CD8-positive, alpha-beta T cell (primary cell): ENCODE measurements at places on chromosomes 3 and 15.

- DNase-seq = no peak
Observed at GRCh38 chr3:46848271-46849044, 14.8 kb downstream of the MYL3 start.

DNA sequence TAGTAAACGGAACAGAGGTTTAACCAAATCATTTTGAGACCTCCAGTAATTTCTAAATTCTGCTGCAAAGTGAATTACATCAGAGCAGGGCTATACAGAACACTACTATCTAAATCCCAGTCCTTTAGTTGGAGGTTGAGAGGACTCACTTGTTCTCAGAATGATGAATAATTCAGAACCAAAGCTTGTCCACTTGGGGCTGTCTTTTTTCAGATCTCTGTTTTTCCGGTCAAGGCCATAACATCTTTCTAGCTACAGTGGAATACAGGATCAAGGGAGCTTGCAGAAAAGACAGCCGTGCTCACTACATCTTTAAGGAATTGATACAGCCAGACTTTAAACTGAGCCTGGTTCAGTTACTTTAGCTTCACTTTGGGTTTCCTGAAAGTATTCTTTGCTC, 194.5 kb downstream of the EFHB start:
- no peak for DNase-seq

DNA sequence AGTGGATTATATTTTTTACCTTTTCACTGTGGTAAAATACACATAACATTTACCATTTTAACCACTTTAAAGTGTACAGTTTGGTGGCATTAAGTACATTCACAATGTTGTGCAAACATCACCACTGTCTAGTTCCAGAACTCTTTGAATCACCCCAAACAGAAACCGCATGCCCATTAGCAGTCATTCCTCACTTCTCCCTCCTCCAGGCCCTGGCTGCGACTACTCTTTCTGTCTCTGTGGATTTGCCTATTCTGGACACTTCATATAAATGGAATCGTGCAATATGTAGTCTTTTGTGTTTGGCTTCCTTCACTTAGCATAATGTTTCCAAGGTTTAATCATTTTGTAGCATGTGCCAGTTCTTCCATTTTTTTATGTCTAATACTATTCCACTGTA, 409.8 kb downstream of the NTRK3 start:
- no peak for DNase-seq

DNA sequence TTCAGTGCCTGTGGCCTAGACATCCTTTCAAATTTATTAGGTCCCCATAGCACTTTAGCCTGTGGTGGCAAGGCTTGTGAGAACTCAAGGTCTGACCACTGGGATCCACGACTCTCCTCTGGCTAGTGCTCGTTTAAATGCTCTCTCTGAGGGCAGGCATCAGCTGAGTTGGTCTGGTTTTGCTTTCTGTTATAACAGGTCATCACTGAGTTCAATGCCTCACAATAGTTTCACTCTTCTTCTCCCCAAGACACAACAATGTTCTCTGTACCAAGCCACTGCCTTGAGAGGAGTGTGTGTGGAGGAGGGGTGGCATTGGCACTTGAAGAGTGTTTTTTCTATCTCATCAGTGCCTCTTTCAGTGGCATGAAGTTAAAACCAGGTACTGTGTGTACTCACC, 7.6 kb downstream of the OR5K4 start:
- DNase-seq = no peak

DNA sequence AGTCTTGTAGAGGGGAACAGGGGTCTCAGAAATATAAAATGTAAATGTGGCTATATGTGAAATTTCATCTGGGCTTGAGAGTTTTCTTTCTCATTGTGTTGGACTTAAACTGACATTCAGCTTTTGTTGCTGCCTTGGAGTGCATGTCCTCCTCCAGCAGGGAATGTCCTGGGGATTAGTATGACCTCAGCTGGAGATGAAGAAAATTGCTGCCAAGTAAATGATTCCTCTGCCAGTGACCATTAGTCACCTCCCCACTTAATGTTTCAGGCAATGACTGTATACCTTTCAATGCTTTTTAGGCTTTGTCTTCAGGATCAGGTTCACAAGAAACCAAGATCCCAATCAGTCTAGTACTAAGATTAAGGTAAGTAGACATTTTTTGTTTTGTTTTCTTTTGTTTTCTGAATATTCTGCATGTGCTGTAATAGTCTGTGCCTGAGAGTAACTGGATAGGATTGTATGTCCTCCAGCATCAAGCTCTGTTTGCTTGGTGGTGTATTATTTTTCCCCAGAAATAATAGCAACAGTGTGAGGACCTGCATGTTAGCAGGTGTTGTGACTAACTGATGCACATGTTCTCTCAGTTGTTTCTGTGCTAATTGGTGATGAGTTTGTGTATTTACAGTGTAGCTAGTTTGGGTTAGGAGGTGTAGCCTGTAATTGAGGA, 18.1 kb upstream of the SLC22A13 start:
- no peak for DNase-seq

- DNase-seq = no peak
Observed at GRCh38 chr3:18649666-18650363, 224.7 kb upstream of the SATB1 start.

DNA sequence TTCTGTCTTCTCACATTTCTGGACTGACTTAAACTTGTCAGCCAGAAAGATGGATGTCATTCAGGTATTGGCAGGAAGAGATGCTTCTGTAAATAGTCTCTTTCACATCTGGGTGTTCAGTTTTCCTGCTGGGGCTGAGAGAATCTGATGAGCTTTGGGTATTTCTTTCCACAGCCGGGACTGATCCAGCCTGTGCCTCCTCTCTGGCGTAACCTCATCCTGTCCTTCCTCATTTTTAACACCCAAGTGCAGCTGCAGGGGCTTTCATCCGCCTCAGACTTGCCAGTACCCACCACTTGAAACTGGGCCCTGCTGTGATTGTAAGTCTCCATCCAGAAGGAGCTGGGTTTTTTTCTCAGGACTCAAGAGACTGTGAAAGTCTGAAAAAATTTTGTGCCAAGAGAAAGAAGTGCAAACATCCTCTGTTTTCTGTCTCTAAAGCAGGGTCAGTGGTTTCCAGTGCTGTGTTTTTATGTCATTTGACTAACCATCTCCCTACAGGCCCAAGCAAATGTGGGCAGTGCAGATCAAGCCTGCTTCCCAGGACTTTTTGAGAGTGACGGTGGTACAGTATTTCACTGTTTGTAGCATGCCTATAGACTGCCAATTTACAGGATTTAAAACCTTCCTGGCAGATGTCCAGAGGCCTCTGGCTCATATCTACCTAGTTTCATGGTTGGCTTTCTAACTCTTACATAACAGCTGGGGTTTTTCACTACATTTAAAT, 342.7 kb downstream of the PTPRG start:
- DNase-seq = no peak

GRCh38 chr15:49232236-49232806, 62.3 kb downstream of the GALK2 start:
- no peak for DNase-seq

DNA sequence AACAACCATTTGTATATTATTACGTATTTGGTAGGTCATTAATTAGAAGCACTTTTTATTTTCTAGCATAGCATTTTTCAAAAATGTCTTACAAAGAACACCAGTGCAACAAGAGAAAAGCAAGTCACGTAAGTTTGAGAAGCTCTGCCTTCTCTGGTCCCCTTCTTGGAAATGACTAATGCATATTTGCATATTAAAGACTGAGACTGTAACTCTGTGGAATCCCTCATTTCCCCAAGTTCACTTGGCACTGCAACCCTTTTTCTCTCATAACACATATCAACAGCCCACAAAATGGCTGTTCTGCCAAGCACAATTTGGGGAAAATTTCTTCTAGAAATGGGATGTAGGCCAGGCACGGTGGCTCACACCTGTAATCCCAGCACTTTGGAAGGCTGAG, 176.3 kb downstream of the ERC2 start:
- no peak for DNase-seq

GRCh38 chr3:32420126-32421038, 28.7 kb downstream of the CMTM7 start:
- DNase-seq = no peak

- no peak for DNase-seq
Observed at GRCh38 chr3:3699816-3700633, 99.2 kb upstream of the LRRN1 start.

DNA sequence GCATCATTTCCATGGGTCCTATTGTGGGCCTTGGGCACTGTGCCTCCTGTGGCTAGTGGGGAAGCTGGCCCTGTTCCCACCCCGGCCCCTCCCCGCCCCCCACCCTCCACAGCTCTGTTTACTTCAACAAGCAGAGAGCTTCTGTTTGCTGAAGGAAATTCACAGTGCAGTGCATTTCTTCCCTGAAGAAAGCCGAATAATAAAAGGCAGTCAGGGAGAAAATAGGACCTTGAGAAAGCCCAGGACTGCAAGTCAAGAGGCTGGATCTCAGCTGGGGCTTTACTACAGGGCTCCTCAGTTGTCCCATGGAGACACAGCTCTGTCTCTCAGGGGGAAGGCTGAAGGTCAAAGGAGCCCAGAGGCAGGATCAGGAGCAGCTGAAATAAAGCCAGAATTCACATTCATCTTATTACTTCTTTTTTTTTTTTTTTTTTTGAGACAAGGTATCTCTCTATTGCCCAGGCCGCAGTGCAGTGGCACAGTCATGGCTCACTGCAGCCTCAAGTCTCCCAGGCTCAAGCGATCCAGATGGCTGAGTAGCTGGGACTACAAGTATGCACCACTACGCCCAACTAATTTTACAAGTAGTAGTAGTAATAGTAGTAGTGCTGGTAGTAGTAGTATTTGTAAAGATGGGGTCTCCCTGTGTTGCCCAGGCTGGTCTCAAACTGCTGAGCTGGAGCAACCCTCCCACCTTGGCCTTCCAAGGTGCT, 33.0 kb upstream of the LACTB start:
- no peak for DNase-seq

- peak; percentile 79 for DNase-seq
Observed at GRCh38 chr3:9503283-9503682, 50.3 kb downstream of the LHFPL4 start.

DNA sequence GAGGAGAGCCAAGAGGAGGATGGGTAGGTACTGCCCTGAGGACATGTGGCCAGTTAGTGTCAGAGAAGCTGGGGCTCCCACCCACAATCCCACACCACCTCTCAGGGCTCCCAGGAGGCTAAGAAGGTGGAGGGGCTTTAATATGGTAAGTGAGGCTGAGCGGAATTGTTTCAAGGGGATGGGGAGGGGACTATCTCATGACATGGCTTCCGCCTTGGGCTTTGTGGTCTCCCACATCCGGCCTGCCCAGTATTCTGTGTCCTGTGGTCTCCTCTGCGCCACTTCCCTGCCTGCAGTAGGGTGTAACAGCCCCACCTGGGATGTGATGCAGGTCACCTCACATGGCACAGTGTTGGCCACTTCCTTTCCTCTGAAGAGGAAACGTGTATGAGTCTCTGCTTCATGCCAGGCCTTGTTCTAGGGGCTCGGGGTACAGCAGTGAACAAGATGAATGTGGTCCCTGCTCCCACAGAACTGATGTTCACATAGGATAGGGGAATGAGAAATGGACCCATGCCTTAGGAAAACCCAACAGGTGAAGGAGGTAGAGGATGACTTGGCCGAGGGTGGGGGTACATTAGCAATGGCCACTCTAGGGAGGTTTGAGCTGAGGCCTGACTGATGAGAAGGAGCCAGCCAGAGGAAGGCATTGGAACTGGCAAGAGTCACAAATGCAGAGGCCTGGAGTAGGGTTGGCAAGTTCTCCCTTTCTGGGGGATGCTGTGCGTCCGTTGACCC, 3.2 kb downstream of the NEIL1 start:
- peak; percentile 62 for DNase-seq

DNA sequence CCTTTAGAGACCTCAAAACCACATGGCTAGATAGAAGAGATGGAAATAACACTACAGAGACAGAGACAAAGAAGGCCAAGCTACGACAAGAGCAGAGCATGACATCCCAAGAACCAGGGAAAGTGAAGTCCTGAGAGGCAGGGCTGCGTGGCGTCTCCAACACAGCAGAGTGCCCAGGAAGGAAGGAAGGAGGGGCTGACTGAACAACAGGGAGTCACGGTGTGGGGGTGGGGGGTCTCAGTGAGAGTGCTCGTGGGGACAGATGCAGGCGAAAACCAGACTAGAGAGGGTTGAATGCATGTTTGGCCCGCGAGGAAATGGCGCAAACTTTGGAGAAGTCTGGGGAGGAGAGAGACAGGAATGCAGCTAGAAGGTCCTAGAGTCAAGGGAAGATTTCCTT, 44.0 kb downstream of the ADAMTS17 start:
- DNase-seq = no peak

DNA sequence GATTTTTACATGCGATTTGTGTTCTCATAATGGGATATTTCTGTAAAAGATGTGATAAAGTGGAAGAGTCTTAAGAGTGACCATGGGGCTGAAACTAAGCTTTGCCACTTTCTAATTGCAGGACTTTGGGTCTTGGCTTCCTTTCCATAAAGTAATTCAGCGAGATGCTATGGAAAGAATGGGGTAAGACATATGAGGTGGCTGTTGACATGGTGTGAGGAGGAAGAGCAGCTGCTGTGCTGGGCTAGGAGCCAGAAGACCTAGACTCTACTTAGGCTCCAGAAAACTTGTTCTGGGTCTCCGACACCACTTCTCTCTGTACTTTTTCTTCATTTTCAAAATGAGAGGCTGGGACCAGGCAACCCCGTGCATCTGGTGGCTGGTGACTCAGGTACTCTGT, 654.5 kb upstream of the CFAP20DC start:
- DNase-seq = no peak

DNA sequence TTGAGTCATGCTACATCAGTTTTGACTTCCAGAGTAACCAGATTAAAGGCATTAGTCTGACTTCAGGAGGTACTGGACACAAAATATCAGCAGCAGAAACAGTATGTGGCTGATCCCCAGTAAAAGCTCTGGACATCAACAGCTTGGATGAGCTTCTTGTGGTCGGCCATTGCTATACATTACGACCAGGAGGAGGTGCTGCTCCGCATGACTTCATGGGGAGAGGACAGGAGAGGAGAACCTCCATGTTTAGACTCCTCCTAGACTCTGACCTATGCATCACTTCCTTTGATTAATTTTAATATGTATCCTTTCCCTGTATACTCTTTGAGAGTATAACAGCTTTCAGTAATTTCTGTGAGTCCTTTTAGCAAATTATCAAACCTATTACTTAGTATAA, 285.6 kb upstream of the ARHGEF26 start:
- DNase-seq = no peak

DNA sequence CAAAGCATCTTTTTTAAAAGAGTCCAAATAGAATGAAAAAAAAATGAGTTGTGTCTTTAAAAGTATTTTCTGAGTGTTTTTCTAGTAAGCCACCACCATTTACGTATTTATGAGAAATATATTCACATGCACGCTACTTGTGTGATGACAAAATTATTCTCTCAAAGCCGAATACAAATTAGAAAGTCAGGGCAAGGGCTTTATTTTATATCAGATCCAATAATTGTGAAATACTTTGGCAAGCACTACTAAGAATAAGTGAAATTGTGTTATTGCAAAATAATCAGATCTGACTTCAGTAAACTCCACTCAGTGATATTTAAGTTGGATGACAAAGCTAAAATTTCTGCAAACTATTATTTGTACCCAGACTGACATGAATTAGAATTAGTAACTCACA, 589.3 kb upstream of the KCNMB2 start:
- DNase-seq = no peak
